Glutamatergic neuron (in vitro differentiated cells): ENCODE measurements at places on chromosomes 4 and X. TPM values are rescaled to one million over a fixed set of nuclear protein-coding genes. Genes with fewer than 3 reads are reported as not detected.

DNA sequence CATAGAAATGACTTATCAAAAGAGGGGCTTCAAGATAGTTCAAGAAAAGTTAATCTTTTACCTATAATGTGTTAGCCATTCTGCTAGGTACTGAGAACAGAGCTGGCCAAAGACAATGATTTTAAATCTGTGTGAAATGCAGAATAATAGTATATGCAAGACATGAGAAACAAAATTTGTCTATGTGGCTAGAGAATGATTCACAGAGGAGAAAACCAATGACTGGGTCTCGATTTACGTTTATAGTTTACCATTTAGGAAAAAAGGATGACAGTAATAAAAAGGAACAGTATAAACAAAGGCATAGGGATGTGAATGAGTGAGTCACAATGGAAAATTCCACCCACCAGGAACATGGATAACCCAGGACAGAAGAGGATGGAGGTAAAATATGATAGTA lies 31.9 kb downstream of the NPFFR2 start:
- H3K36me3 ChIP-seq: no peaks in the 10 kb centered on the region
- no peak overlapping the region for H3K27ac ChIP-seq
- peaks cover 4% of the 10 kb centered on the region for H3K27me3 ChIP-seq
- no peak for DNase-seq
- no peaks in the 10 kb centered on the region for H3K4me1 ChIP-seq
- no peak overlapping the region for H3K4me3 ChIP-seq

GRCh38 chrX:107207943-107208342 lies 1.5 kb downstream of the DNAAF6 start:
- no peaks in the 10 kb centered on the region for H3K4me1 ChIP-seq
- H3K27ac ChIP-seq: no peak overlapping the region
- H3K4me3 ChIP-seq: no peak overlapping the region
- no peak for DNase-seq
- H3K27me3 ChIP-seq: no peaks in the 10 kb centered on the region

DNA sequence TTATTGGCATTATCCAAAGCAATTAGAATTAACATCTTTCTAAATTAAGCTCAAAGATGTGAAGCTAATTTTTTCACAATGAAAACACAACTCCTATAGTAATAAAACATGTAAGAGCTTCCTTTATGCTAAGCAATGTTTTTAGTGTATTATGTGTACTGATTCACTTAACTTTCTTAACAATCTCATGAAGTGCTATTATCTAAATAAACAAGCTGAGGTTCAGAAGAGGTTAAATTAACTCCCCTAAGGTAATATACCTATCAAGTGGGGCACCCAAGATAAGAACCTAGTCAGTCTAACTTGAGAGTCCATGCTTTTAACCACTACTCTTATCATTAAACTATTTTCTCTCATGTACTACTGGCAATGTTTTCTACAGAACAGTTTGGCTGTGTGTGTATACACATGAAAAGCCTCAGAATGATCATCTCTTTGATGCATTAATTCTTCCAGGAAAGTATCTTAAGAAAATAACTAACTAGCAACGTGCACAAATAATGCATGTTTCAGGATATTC lies 13.6 kb downstream of the G3BP2 start:
- peaks cover 2% of the 10 kb centered on the region for H3K4me1 ChIP-seq
- no peak overlapping the region for H3K4me3 ChIP-seq
- no peaks in the 10 kb centered on the region for H3K27me3 ChIP-seq
- H3K36me3 ChIP-seq: no peaks in the 10 kb centered on the region

DNA sequence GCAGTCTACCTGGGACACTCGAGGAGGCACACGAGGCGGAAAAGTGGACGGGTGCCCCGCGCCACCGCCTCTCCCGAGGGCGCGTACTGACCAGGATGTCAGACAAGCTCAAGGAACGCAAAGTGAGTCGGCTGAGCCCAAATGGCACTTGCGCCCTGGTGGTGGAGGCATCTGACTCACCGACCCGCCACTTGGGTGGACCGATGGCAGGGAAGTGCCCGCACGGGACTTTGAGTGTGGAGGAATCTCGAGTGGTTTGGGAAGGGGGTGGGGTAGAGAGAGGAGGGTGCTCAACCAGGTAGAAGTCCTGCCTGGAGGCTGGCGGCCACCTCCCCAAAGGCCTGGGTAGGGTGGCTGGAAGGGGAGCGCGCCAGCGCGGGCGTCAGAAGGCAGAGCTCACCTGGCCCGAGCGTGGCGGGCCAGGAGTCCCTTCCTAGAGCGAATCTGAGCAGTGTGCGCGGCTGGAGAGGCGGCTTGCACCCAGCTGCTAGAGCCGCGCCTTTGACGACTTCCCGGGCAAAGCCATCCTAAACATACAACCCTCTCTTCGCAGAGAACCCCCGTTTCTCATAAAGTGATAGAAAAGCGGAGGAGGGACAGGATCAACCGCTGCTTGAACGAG lies 655 bp downstream of the HELT start:
- peaks cover 39% of the 10 kb centered on the region for H3K27me3 ChIP-seq
- H3K27ac ChIP-seq: no peak overlapping the region
- H3K4me1 ChIP-seq: peaks cover 11% of the 10 kb centered on the region
- H3K4me3 ChIP-seq: peak overlapping the region; percentile 86

GRCh38 chr4:1288786-1289185 lies 905 bp upstream of the MAEA start:
- H3K4me1 ChIP-seq: peaks cover 16% of the 10 kb centered on the region
- peaks cover 2% of the 10 kb centered on the region for H3K27me3 ChIP-seq
- peaks cover 5% of the 10 kb centered on the region for H3K36me3 ChIP-seq
- no peak for DNase-seq

DNA sequence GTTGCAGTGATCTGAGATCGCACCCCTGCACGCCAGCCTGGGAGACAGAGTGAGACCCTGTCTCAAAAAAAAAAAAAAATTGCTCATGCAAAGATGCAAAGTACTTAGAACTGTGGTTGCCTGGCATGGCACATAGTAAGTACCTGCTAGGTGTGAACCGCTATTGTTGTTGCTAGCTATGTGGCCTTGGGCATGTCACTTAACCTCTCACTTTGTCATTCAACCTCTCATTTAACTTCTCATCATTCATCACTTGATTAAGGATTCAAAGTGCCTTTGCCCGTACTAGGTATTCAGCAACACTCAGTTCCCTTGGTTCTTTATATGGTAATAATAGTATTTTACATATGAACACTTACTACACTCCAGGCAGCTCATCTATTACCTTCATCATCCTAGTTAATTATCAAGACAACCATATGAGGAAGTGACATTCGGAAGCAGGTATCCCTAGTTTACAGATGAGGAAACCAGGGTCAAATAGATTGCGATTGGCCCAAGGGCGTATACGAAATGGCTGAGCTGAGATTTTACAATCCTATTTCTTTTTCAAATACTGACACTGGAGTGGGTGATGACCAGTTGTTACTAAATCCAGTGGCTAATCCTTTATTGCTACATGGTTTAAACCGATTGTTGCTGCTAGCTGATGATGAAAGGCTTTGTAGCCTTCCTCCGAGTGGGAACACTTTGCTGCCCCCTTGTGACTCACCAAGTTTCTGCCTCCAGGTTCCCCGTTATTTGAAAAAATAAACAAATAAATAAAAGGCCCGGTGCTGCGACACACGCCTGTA lies 28.8 kb upstream of the SOWAHD start:
- no peak overlapping the region for H3K4me3 ChIP-seq
- no peaks in the 10 kb centered on the region for H3K36me3 ChIP-seq
- H3K27ac ChIP-seq: no peak overlapping the region
- no peaks in the 10 kb centered on the region for H3K4me1 ChIP-seq
- DNase-seq: peak; percentile 49
- H3K27me3 ChIP-seq: peaks cover 2% of the 10 kb centered on the region

DNA sequence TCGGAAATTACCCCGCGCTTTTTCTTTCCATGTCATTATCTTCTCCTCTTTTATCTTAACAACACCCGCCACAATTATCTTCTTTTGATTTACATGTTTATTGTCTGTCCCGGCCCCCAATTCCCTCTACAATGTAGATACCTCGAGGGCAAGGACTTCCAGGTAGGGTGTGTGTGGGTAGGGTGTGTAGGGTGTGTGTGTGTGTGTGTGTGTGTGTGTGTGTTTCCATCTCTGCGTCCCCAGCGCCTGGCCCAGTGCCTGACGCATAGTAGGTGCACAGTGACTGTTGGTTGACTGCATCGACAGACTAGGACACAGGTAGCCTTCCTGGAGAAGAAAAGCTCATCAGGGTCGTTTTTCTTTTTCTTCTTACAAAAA lies 103.1 kb downstream of the UCHL1 start:
- H3K4me1 ChIP-seq: peaks cover 24% of the 10 kb centered on the region
- no peak for DNase-seq
- no peak overlapping the region for H3K27ac ChIP-seq
- peak overlapping the region; percentile 80 for H3K4me3 ChIP-seq
- peaks cover 4% of the 10 kb centered on the region for H3K36me3 ChIP-seq

GRCh38 chrX:7372825-7373525 lies 225.0 kb upstream of the PUDP start:
- H3K4me3 ChIP-seq: no peak overlapping the region
- H3K27ac ChIP-seq: no peak overlapping the region
- H3K4me1 ChIP-seq: no peaks in the 10 kb centered on the region
- H3K27me3 ChIP-seq: no peaks in the 10 kb centered on the region
- DNase-seq: no peak

GRCh38 chr4:145552181-145552822 lies 66.9 kb upstream of the MMAA start:
- H3K27ac ChIP-seq: no peak overlapping the region
- peaks cover 2% of the 10 kb centered on the region for H3K4me1 ChIP-seq
- no peaks in the 10 kb centered on the region for H3K27me3 ChIP-seq
- no peak overlapping the region for H3K4me3 ChIP-seq
- H3K36me3 ChIP-seq: no peaks in the 10 kb centered on the region
- DNase-seq: no peak

GRCh38 chrX:38583181-38583580 lies 21.8 kb downstream of the TSPAN7 start:
- no peak for DNase-seq
- no peaks in the 10 kb centered on the region for H3K4me1 ChIP-seq
- H3K36me3 ChIP-seq: no peaks in the 10 kb centered on the region

GRCh38 chr4:13476915-13477314 lies 7.2 kb downstream of the RAB28 start:
- no peaks in the 10 kb centered on the region for H3K27me3 ChIP-seq
- no peak overlapping the region for H3K27ac ChIP-seq
- no peak for DNase-seq
- H3K4me1 ChIP-seq: peaks cover 4% of the 10 kb centered on the region
- no peak overlapping the region for H3K4me3 ChIP-seq
- H3K36me3 ChIP-seq: no peaks in the 10 kb centered on the region

GRCh38 chr4:125727931-125728330 lies 413.2 kb downstream of the FAT4 start:
- DNase-seq: no peak
- H3K4me3 ChIP-seq: no peak overlapping the region
- H3K27ac ChIP-seq: no peak overlapping the region
- no peaks in the 10 kb centered on the region for H3K36me3 ChIP-seq
- H3K4me1 ChIP-seq: peaks cover 6% of the 10 kb centered on the region

GRCh38 chr4:15707363-15707715 lies 4.5 kb downstream of the BST1 start:
- DNase-seq: no peak
- H3K4me3 ChIP-seq: no peak overlapping the region
- peaks cover 12% of the 10 kb centered on the region for H3K27me3 ChIP-seq
- H3K36me3 ChIP-seq: no peaks in the 10 kb centered on the region
- H3K27ac ChIP-seq: no peak overlapping the region

DNA sequence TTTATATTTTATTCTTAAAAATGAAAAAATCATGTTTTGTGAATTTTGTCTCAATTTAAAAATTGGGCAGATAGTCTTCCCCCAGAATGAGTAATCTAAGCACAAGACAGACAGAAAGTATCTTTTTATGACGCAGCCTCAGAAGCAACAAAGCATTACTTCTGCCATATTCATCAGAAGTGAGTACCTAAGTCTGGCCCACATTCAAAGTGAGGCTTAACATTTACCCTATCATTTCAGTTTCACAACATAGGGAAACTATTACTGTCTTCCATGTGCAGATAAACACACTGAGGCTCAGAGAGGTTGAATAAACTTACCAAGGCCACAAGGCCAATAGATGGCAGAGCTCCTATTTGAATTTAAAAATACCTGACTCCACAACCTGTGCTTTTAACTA lies 4.4 kb upstream of the PRDX4 start:
- no peak overlapping the region for H3K4me3 ChIP-seq
- DNase-seq: no peak
- H3K4me1 ChIP-seq: no peaks in the 10 kb centered on the region
- no peak overlapping the region for H3K27ac ChIP-seq
- H3K36me3 ChIP-seq: no peaks in the 10 kb centered on the region
- no peaks in the 10 kb centered on the region for H3K27me3 ChIP-seq

DNA sequence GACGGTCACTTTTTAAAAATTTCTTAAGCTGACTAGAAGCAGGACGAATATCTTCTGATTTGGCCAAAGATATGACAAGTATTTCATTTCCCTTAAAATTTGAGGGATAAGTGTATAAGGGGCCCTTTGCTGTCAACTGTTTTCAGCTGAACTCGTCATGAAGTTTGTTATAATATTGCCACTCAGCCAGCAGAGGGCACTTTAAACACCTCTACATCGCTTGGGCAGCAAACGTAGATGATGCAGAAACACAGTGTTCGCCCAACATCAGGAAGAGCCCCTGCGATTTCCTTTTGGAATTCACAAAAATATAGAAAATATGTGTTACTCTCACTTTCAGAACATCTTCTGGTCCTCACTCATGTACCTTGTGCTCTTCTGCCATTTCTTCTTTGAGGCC lies 435.7 kb upstream of the FMR1 start:
- H3K36me3 ChIP-seq: no peaks in the 10 kb centered on the region
- DNase-seq: peak; percentile 13
- no peaks in the 10 kb centered on the region for H3K4me1 ChIP-seq
- H3K27ac ChIP-seq: no peak overlapping the region

DNA sequence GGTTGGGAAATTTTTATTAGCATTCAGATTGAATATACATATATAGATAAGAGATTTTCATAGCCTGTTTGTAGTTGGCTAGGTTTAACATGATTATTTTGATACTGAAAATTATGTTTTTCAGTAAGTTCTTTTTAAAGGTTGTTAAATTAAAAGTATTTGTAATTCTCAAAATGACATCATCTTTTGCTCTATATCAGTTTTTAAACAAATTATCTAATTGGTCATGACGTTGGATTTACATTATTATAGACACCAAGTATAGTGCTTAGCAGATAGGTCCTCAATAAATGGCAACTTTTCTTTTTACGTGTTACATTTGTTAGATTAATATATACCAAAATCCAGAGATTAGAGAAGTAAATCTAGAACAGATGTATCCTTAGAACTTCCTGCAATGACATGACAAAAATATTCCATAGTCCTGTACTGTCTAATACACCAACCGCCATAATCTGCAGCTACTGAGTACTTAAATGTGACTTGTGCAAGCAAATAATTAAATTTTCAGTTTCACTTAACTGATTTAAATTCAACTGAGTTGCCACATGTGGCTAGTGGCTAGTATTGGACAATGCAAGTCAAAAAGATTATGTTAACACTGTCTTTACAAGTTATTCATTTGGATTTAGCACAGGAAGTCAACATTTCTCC lies 1613.1 kb upstream of the TENM3 start:
- DNase-seq: no peak
- no peak overlapping the region for H3K27ac ChIP-seq

CFAP99 gene
- not detected for total RNA-seq

LANCL3 gene
- total RNA-seq: 1.1 TPM

HSFX3 gene
- not detected for total RNA-seq

GRIA2 gene
- 21.3 TPM for total RNA-seq

DSPP gene
- total RNA-seq: not detected

NXF2B gene
- 0.74 TPM for total RNA-seq

SH3TC1 gene
- total RNA-seq: not detected

MFAP3L gene
- 8.4 TPM for total RNA-seq

FAM120C gene
- 5.9 TPM for total RNA-seq
